ENCODE measurements at places on chromosomes 1 and 21. TPM values are rescaled to one million over a fixed set of nuclear protein-coding genes. Genes with fewer than 3 reads are reported as not detected.

GRCh38 chr1:223363057-223363855, 720 bp downstream of the SUSD4 start:
- peak; percentile 39 for DNase-seq

- no peak for DNase-seq
These were observed 18.3 kb downstream of the SGIP1 start for GRCh38 chr1:66552287-66552686.

HPCAL4 gene
- 2.8 TPM for total RNA-seq

DNA sequence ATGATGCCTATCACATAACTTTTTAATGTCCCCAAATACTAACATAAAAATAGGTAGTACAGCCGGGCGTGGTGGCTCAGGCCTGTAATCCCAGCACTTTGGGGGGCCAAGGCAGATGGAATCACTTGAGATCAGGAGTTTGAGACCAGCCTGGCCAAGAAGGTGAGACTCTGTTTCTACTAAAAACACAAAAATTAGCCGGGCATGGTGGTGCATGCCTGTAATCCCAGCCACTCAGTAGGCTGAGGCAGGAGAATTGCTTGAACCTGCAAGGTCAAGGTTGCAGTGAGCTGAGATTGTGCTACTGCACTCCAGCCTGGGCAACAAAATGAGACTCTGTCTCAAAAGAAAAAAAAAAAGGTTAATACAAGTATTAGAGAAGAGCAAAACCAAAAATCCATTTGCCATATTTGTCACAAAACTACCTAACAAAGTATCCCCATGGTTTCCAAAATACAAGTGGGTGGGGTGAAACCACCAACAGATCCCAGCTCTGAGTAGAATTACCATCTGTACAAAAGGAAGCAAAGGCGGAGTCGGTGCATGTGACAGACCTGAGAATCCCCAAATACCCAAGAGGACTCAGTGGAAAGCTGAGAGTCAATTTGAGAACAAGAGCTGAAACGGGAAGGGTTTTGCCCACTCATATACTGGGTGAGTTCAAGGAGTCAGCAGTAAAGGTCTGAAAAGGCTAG, 113.2 kb downstream of the TOMM20 start:
- peak; percentile 85 for DNase-seq

- peak; percentile 65 for DNase-seq
These were observed 89.4 kb upstream of the IPO9 start for GRCh38 chr1:201739492-201740085.

DNA sequence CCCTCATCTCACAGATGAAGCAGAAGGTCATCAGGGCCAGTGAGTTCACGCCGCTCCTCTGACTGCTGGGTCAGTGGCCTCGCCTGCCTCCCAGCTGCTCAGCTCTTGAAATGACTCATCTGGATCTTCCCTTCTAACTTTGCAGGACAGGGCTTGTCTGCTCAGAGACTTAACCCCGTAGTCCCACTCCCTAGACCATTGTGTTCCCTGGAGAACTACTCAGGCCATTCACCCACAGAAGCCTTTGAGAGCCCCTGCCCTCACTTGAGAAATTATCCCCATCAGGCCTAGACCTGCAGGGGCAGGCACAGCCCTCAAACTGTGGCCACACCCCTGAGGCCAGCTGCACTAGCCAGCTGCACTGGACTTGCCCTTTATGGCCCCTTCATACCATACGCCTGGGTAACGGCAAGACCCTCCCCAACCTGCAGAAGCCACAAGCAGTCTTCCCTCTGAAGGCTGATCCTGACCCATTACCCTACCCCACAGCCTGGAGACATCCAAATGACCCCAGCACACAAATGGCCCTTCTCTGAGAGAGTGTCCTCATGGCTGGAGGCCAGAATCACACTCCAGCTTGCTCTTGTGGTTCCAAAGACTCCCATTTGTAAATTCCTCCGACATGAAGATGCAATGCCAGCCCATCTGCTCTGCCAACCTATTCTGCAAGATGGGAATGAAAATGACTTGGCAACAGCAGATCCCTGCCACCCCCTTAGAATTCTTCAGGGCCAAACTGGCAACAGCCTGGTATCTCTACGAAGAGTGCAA, 33.2 kb downstream of the RCSD1 start:
- DNase-seq, result no peak

DNA sequence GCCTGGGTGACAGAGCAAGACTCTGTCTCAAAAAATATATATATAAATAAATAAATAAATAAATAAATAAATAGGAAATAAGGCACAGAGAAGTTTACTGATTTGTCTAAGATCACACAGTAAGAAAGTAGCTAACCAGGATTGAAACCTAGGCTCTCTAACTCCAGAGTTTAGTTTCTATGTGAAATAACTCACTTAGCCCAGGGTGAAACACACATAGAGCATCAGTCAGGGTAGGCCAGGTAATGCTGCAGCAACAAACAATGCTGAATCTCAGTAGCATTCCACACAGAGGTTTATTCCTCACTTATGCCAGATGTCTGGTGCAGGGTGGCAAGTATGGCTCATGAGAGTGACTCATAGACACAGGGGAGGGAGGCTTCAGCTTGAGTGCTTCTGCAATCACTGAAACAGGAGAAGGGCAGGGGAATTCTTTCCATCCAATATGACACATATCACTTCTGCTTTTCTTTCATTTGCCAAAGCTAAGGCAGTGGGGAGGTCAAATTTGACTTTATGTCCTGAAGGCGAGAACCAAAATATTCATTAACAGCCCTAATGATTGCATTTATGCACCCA, 37.1 kb upstream of the KANK4 start:
- DNase-seq, result peak; percentile 17

GRCh38 chr1:203276916-203277545, 28.3 kb upstream of the BTG2 start:
- DNase-seq, result peak; percentile 39

CFHR3 gene
- total RNA-seq, result not detected

DNA sequence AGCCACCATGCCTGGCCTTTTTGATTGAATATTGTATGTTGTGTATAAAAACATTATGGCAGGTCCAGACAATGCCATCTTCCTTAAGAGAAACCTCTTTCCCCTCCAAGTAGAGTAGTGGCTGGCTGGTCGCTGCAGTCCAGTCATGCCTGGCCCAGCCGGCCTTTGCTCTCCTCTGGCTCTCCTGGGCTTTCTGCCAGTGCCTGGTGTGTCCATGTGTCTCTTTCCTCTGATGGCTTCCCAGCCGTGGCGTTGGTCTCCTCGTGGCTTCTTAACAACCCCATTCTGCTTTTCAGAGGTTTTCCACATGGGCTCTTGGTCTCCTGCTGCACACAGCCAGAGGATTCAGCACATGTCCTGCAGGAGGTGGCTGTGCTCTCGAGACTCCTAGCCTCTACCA, 58.7 kb downstream of the DIP2A start:
- DNase-seq, result no peak

- no peak for DNase-seq
These were observed 4.3 kb downstream of the TNFRSF14 start for GRCh38 chr1:2560299-2561073.

KRTAP10-10 gene
- total RNA-seq, result not detected

- DNase-seq, result no peak
These were observed 71.0 kb downstream of the UBR4 start for GRCh38 chr1:19138958-19139581.

MEGF6 gene
- 2.0 TPM for total RNA-seq

KLHDC9 gene
- total RNA-seq, result not detected

RIMKLA gene
- 9.8 TPM for total RNA-seq

DNA sequence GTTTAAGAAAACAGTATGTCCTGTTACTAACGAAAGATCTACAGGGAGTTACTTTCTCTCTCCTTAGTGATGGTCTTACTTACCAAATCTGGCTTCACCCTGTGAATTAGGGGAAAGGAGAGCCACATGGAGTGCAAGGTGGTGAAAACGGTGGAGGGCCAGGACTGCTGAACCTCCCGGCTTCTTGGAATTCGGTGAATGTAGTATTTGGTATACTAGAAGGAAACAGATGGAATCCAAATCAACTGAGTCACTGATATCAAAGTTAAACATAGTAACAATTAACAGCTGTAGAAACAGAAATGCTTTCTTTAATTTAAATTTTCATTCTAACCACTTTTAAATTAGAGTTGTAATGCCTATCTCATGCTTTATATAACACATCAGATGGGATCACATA, 45.7 kb downstream of the ALG14 start:
- DNase-seq, result no peak
